ENCODE measurements at places on chromosomes 16 and 17.
A peak's percentile ranks its signal among the peaks of the same experiment; 100 is the strongest.

DNA sequence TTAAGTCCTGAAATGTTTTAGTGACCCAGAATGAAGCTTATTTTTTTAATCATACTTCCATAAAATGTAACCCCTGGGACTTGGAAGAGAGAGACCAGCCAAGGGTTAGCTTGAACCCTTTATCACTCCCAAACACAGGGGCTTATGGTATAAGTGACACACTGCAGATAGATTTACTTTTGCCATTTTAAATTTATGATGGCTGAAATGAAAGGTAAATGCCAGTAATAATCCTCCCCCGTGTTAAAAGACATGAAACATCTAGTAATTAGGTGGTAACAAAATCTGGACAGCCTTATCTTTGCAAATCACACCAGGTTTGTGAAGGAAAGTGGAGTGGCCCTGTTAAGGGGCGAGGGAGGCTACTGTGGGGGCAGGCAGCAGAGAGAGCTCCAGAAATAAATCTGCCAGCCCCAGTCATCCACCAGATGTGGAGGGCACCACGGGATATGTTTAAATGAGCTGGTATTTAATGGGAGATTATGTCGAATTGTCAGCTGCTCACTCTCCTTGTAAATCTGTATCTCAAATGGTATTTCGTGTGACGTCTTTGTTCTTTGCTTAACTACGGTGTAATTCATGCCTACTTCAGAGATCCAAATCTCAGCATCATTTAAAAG is 326.5 kb downstream of the WWOX start:
- no peak for DNase-seq

DNA sequence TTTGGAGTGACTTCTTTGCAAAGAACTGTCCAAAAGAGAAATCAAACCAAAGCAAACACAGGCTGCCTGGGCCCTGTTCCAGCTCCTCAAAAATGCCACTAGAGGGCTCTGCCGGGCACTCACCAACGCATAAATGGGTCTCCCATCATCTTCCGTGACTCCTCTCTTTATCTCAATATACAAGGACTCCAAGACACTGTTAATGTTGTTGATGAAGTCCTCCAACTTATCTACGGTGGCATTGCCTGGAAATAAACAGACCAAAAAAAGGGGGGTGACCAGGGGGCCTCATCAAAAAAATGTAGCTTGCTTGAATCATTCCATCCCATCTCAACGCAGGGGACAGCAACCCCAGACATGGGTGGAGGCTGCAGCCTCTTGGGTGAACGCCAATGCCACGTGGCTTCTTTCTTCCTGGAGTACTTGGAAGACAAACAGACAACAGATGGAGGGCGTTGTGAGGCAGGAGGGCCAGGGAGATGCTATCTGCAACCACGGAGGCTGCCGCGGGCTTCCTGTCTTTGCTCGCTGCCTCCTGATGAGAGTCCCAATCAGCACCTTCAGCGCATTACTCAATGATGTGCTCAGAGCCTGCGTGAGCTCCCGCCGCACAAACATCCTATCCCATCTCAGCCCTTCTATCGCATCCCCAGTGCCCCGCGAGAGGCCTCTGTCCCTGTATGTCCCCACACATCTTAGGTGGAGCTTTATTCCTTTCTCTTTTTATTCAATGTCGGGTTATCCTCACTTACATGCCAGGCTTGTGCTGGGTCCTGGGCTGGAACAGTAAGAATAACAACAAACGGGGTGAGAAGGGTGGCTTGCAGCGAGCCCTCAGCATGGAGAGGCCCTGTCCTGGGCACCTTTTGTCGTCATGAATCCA is 32.0 kb downstream of the KDM8 start:
- DNase-seq, result peak; percentile 57

- DNase-seq, result no peak
Measured at GRCh38 chr17:17709815-17710321, 28.6 kb downstream of the RAI1 start.

- no peak for DNase-seq
Measured at GRCh38 chr16:50490828-50491227, 57.4 kb upstream of the NKD1 start.

- no peak for DNase-seq
Measured at GRCh38 chr16:30947541-30947858, 1.4 kb upstream of the ORAI3 start.

DNA sequence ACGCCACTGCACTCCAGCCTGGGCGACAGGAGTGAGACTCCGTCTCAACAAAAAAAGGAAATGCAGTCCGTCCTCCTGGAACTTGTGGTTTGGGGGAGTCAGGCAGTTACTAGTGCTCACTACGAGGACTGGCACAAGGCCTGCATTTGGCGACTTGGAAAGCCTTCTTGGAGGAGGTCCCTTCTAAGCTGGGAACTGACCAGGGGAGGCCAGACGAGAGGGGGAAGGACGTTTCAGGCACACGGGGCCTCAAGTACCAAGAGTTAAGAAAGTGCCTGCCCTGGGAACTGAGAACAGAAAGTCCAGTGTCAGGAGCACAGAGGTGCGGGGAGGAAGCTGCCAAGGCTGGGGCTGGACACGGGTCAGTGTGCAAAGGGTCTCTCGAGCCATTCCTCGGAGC is 89.9 kb downstream of the ABR start:
- no peak for DNase-seq

- no peak for DNase-seq
Measured at GRCh38 chr17:70172449-70172848, 3.1 kb downstream of the KCNJ2 start.

GRCh38 chr16:52613508-52613907 is 66.6 kb upstream of the TOX3 start:
- DNase-seq, result no peak

GRCh38 chr16:69323415-69323814 is 7.0 kb downstream of the PDF start:
- no peak for DNase-seq

GRCh38 chr17:66655861-66656260 is 179.1 kb upstream of the CACNG5 start:
- DNase-seq, result no peak

DNA sequence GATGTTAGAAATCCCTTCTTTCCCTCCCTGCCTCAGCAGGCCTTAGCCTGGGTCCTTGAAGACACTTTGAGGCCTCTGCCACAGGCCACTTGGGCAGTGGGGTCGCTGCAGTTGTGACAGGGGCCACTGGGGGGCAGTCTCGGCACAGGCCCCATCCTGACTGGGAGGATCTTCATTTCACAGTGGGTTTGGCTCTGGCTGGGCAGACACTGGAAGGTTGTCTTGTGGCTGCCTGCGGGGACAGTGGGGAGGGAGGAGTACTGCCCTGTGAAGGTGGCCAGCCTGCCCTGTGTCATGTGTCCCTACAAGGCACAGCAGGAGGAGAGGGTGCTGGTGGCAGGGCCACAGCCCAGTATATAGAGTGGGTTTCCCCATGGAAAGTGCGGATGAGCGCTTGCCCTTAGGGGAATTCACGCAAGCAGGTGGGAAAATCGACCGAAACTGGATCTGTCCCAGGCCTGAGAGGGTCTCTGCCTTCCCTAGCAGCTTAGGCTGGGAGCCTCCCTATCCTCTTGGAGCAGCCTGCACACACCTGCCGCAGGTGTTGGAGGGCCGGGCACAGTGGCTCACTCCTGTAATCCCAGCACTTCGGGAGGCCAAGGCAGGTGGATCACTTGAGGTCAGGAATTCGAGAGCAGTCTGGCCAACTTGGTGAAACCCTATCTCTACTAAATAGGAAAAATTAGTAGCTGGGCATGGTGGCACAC is 28.8 kb downstream of the GINS2 start:
- no peak for DNase-seq

DNA sequence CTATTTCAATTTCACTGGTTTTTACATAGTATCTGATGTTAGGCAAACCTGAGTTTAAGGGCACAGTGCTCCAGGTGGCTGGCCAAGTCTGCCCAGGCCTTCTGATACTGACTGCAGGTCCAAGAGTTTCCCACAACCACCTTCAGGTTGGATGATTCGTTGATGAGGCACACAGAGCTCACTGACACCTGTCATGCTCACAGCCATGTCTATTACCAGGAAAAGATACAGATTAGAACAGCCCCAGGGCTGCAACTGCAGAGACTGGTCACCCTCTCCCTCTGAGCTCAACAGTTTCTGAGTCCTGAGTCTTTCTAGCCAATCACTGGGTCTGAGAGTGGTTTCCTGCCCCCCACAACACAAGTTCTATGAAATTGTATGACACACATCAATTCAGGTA is 37.2 kb downstream of the MEAK7 start:
- DNase-seq, result no peak

DNA sequence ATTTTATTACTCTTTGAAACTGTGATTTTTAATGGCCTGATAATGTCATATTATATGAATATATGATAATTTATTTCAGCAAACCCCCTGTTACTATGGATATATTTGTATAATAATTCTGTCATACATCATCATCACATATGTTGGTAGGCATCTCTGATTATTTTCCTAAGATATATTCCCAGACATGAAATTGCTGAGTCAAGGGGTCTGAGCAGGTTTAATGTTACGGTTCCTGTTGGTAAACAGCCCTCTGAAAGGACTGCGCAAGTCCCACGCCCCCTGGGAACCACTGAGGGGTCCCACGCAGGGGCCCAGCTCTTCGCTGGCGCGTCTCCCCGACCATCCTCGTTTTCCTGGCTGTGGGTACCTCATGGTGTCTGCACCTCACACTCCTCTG is 24.2 kb downstream of the SLC13A5 start:
- no peak for DNase-seq

DNA sequence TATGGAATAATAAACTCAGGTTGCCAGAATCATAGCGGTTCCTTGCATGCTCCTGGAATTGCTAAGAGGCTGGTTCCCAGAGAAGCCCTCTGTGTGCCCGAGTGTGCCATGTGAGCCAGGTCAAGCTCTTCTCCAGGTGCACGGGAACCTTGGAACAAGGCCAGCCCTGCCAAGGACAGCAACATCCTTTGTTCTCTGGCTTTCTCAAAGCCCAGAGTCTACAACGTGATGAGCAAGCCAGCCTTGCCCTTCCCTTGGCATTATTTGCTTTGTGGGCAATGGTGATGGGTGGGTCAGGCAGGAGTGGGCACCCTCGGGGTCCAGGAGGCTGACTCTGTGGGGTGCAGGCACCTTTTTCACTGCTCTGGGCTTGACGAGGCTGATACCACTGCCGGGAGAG is 14.2 kb upstream of the SEC14L1 start:
- DNase-seq, result no peak

- DNase-seq, result no peak
Measured at GRCh38 chr17:27491713-27492190, 35.5 kb downstream of the KSR1 start.

All from thoracic aorta (tissue), 2 donors.